ENCODE measurements at places on chromosomes 4 and X.
A peak's percentile ranks its signal among the peaks of the same experiment; 100 is the strongest.

GRCh38 chrX:25674776-25675175, 463.4 kb upstream of the MAGEB18 start:
- DNase-seq: no peak

- DNase-seq: no peak
These were observed 74.3 kb upstream of the NAP1L5 start for GRCh38 chr4:88771883-88772450.

DNA sequence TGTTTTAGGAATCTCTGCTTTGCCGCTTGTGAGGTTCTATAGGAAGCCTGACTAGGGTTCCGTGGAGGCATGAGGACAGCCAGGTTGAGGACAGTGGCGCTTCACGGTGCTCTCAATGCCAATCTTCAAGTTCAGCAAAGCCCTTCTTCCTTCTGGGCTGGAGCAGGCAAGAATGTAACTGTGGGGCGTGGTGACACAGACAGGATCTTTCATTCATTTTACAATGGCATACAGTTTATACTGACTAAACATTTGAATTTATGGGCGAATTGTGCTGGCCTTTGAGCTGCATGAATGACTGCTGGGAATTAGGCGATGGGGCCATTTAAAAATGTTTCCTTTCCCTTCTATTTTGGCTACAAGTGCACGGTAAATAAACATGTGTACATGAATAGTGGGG, 2.9 kb upstream of the NHS start:
- no peak for DNase-seq

GRCh38 chr4:102757681-102758080, 3.1 kb downstream of the MANBA start:
- DNase-seq: no peak

GRCh38 chr4:117996891-117997290, 37.4 kb upstream of the NDST3 start:
- no peak for DNase-seq

DNA sequence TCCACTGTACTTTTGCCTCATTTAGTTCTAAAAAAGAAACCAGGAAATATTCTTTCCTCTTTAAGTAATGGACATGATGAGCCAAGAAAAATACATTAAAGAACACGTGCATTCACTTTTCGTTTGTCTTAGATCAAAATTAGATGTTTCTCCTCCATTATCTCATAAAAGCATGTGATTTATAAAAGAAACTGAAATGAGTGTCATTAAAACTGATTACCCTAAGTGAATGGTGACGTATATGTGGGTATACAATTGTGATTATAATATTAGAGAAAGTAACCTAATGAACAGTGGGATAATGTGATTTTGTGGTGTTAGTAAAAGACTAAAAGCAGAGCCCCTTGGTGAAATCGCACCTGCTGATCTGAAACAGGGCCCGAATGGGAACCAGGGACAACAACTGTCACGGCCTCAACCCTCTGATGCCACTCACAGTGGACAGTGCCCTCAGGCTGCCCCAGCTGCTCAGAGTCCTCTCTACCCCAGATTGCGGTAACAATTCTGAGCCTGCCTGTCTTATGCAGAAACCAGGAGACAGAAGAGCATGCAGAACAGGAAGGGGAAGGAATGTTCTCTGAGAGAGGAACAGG, 25.7 kb upstream of the HS6ST2 start:
- DNase-seq: no peak

GRCh38 chr4:25953740-25954139, 39.7 kb downstream of the SMIM20 start:
- no peak for DNase-seq

- no peak for DNase-seq
These were observed 55.5 kb downstream of the SPANXN4 start for GRCh38 chrX:143081231-143081630.

GRCh38 chr4:59945277-59945676, 1254.8 kb upstream of the ADGRL3 start:
- DNase-seq: peak; percentile 1

DNA sequence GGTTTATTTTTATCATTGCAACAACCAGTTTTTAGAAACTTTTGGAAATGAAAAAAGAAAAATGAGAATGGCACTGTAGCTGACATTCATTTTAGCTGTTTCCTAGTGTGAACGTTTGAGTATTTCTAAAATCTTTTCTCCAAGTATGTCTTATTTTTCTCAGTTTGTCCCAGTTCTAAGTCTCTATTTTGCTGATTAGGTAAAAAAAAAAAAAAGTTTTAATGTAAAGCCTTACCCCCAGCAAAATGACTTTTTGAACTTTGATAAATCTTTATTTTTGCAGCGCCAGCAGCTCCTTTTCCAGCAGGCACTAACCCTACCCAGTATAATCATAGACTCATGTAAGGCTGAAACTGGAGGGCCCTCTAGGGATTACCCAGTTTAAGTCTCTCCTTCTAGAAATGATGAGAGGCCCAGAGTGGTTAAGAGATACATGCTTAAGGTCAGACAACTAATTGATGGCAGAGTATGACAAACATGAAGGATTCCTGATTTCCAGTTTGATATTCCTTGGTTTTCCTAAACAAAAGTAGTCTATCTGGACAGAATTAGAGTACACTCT, 84.3 kb upstream of the SLC4A4 start:
- DNase-seq: no peak

DNA sequence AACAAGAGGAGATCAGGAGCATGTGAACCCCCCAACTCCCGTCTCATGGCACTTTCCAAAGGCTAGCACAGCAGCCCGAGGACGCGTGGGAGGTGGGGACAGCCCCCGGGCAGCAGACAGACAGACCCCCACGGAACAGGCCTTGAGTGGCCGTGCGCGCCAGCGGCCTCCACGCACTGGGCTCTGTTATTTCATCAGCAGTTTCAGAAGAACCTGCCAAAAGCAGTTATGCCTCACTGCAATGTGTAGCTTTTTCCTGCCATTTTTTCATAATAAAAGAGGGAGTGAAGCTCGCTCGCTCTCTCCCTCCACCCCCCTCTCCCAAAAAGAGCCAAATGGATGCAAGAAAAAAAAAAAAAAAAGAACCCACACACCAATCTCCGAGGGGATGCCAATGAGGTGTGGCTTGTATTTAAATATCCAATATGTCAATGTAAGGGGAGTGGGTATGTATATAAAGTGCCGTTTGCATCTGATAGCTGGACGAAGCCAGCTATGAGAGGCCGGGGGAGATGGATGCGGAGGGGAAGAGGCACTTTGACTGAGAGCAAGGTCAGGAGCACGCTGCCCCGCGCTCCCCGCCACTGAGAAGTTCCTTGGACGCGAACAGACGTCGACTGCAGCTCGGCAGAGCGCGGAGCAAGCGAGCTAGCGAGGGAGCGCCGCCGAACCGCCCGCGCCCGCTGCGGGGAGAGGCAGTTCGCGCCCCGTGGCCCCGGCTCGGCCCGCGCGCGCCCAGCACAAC, at the start of gene FGF16:
Gene FGF16, plus strand, starts transcription at position 482 of the 745 bp plus-strand sequence. CDS start 286 bp downstream, outside the sequence.
- DNase-seq: no peak
